ENCODE measurements at places on chromosomes 2 and 18.

- no peak for DNase-seq
These were observed 3.5 kb upstream of the KLF11 start for GRCh38 chr2:10039658-10040410.

DNA sequence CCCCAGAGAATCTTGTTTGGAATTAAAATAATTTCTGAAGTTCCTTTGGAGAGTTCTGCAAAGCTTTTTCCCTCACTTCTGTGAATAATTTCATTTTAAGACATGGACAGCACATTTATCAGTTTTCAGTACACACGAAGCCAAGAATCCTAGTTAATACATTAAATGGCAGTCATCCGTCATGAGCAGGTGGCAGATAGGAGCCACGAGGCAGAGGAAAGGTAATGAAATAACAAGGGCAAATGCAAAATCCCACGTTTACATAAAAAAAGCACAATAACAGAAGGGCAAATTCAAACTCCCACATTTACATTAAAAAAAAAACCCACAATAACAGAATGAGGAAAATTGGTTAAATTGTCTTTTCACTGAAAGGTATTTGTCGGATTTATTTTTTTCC is 25.9 kb upstream of the SNTG2 start:
- no peak for DNase-seq

GRCh38 chr2:158656492-158657229 is 138.5 kb upstream of the DAPL1 start:
- no peak for DNase-seq

GRCh38 chr2:164992818-164993217 is 37.5 kb upstream of the SLC38A11 start:
- DNase-seq, result no peak

DNA sequence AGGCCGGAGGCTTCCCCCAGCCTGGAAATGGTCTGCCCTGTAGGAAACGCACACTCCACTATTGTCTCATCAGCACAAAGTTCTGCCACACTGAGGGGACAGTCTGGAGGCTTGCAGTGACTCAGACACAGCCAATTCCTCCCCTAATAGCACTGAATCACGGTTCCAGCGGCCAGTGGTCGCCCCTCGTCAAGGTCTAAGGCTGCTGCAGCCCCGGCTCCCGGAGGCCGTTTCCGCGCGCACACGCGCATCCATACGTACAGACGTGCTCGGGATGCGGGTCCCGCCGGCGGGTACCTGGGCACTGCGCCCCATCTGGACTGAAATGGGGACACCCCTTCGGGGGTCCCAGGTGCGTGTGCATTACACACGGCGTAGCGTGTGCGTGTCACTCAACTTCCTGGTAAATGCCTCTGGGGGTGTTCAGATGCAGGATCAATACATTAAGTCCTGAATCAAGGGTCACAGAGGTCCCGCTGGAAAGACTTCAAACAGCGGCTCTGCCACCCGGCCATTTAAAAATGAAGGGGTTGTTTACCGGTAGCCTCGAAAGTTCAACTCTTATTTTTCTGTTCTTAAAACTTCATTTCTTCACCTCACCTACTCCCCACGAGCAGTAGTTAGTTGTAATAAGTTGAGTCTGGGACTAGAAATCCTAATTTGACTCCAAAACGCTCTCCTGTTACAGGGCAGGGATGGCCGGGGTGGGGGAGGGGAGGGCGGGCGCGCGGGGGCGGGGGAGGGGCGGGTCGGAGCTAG is 572 bp upstream of the ZNF516 start:
- DNase-seq, result peak; percentile 43

DNA sequence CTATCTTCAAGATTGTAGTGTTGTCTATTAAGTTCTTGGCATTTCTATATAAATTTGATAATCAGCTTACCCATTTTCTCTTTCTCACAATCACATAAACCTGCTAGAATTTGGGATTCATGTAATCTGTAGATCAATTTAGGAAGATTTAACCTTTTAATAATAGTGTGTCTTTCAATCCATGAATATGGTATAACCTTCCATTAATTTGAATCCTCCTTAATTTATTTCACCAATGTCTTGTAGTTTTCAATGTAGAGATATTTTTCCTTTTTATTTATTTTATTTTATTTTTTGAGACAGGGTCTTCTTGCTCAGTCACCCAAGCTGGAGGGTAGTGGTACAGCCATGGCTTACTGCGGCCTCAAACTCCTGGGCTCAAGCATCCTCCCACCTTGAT is 20.2 kb downstream of the SANBR start:
- no peak for DNase-seq

- DNase-seq, result no peak
These were observed 894 bp upstream of the GCC2 start for GRCh38 chr2:108447947-108448677.

DNA sequence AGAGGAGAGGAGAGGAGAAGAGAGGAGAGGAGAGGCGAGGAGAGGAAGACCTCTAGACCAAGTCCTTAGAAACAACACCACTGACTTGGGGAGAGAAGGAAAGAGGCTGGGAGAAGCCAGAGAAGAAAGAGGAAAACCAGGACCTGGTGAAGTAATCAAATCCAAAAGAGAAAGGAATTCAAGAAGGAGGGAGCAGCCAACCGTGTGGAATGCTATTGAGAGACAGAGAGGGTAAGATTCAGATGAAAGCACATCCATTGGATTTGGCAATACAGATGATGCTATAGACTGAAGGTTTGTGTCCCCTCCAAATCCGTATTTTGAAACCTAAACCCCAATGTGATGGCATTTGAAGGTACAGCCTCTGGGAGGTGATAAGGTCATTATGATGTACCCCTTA is 50.7 kb downstream of the GALNT14 start:
- DNase-seq, result no peak

- no peak for DNase-seq
These were observed 480.2 kb upstream of the CHST9 start for GRCh38 chr18:27665264-27665799.

GRCh38 chr2:16105669-16106281 is 165.4 kb downstream of the MYCN start:
- DNase-seq, result no peak

DNA sequence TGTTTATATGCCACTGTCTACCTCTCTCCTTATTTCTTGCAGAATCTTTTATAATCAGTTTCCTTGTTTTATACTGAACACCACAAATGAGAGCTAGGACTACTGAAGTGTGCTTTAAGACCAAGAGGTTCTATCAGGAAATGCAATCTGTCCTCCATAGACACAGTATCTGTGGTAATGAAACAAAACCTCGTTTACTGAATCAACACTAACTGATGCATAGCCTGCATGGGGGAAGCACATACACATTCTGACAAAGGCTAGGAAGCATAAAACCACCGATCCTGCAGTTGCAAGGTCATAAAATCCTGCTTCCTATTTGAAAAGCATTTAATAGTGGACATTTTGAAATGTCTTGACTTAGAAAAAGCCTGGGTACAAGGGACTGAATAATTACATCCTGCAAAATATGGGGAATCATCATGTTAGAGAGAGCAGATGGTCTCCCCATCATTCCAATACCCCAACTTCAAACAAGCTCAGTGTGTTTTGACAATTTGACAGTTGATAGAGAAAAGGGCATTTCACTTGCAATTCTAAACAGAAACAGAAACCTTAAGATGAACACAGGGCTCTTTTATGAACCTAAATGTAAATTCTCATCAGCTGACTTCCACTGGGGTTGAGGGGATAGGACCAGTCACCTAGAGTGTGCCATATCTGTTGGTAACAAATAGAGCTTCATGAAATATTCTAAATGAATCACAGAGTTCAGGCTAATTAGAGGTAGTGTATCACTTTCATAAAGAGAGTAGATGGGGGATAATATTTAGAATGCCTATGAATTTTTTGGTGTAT is 1845.6 kb upstream of the PIK3C3 start:
- no peak for DNase-seq

DNA sequence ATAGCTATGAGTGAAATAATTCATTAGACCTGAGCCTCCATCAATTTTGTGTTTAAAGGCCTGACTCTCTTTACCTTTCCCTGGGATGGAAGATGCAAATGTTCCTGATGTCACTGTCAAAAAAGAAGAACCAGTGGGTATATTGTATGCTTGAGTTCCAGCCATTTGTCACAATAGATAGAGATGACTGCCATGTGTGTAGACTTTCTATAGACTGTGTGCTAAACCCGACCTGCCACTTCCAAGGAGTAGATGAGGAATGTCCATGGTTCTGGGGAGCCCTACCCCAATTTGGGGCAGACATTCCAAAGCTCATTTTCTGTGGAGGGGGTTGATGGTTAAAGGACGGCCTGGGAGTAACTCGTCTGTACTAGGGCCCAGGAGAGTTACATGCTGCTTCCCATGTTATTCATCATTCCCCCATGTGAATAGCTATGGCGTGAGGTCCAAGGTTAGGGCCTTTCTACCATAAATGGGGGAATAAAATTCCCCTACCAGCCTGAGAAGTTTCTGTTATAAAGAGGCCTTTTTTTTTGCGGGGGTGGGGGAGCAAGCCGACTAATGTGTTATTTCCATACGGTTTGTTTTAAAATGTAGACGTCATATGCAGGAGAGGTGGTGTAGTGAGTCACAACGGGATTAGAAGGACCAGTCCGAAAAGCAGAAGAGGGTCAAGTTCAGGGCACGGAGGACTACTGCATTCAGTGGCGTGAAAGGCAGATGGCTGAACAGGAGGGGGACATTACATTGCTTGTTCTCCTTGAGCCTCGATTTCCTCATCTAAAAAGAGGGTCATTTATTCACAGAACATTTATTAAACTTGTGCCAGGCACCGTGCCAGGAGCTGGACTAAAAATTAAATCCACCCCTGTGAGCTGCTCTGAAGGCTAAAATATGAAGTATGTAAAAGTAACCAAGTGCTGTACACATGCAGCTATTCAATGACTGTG is 24.0 kb downstream of the IL1B start:
- DNase-seq, result no peak

- no peak for DNase-seq
These were observed 460.1 kb upstream of the SALL3 start for GRCh38 chr18:78519394-78520062.

GRCh38 chr2:135913727-135914365 is 37.6 kb upstream of the MCM6 start:
- no peak for DNase-seq

GRCh38 chr18:3345452-3345851 is 83.5 kb downstream of the MYL12B start:
- DNase-seq, result no peak

- no peak for DNase-seq
These were observed 93.8 kb downstream of the PMAIP1 start for GRCh38 chr18:59993560-59993959.

DNA sequence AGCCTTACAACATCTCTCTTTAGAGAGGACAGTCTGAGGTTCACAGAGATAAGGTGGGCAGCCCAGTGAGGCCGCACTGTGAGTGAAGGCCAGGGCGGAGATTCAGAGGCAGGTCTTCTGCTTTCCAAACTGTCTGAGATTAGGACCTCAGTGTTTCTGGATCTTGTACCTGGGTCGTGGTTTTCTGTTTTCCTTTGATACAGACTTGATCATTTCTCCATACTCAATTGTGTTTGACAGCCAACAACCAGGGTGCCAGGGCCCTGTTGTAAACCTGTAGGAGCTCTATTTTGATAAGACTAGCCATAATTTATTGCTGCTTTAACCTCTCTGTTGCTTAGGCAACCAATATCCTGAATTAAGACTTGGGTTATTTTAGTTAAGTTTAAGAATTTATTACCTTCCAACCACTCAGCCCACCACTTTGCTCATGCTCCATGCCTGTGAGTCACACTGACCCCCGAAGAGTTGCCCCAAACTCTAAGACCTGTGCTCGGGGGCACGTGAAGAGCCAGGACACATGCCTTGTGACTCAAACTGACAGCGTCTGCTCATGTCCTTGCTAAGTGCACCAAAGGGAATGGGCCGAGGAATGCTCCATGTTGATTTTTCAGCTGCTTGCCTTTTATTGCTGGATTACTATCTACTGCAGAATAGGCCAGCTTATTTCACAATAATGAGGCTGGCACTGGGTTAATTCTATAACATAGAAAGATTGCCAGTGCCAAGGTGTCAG is 248.6 kb downstream of the BCL2 start:
- no peak for DNase-seq

DNA sequence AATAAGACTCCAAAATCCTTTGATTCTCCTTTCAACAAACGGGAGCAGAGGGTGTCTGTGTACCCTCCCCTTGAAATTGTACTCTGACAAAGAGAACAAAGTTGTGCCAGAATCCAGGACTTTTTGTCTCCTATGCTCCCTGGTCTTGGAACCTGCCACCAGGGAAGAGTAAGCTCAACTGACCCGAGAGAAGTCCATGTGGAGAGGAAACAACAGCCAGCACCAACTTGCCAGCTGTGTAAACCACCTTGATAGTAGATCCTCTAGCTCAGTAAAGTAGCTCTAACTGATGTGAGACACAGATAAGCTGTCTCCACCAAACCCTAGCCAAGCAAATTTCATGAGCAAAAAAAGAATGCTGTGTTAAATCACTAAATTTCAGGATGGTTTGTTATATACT is 46.9 kb downstream of the LNPK start:
- DNase-seq, result no peak

- no peak for DNase-seq
These were observed 32.4 kb downstream of the ABCB11 start for GRCh38 chr2:168998609-168999211.

DNA sequence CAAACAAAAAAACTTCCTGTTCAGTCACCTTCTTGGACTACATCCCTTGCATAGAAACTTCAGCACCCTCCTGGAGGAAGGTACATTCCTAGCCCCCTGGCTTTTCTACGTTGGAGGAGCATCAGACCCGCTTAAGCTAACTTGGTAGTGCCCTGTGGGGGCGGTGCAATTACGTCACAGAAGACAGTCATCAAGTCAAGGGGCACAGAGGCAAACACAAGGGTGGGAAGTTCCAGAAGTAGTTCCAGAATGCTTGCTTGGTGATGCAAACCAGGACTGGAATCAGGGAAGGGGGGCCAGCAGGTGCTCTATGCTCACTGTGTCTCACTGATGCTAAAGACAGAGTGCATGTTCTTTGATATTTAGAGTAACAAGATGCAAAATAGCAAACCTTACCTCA is 15.2 kb upstream of the AGFG1 start:
- DNase-seq, result no peak

DNA sequence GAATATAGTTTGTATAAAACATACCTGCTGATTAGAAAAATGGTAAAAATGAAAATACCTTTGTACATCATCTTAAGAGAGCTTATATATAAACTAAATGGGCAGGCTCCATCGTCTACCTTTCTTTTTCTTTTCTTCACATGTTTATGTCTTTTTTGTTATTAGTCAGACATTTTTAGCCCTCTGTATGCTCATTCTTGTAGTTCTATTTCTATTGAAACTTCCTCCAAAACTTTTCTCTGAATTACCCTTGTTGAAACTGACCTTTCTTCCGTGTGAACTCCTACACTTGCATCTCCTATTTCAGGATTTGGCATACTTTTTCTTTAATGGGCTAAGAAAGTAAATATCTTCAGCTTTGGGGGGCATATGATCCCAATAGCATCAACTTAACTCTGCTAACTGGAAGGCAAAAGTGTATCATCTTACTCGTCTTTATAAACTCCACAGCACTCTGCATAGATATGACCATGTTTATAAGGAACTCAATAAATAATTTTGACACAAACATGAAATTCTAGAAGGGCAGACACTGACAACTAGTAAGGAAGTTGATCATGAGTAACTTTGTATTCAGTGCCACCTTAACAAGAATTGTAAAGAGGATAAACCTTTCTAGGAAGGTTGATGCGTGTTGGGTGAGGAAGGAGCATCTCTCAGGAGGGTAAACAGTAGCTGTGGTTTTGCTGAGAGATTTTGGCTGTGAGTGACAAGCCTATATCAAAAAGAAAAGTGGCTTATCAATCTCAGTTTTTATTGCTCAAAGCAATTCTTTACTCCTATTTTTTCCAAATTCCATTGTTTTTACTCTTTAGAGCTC is 127.6 kb downstream of the PIK3C3 start:
- DNase-seq, result no peak

GRCh38 chr2:74037379-74037860 is 52.7 kb downstream of the TET3 start:
- DNase-seq, result no peak
